ENCODE measurements at places on chromosomes 7 and 10.

- no peak for DNase-seq
These were observed 24.3 kb downstream of the TECTB start for GRCh38 chr10:112307358-112308124.

DNA sequence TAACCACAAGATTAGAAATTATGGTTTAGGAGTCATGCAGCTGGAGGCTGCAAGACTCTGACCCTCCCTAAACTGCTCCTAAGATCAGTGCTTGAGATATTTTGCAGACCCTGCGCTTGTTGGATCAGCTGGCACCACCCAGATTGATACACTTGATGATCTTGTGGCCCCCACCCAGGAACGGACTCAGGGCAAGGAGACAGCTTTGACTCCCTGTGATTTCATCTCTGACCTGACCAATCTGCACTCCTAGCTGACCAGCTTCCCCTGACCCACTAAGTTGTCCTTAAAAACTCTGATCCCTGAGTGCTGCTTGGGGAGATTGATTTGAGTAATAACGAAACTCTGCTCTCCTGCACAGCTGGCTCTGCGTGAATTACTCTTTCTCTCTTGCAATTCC lies 8.0 kb upstream of the RAB18 start:
- no peak for DNase-seq

GRCh38 chr10:97596101-97597082 lies 6.9 kb downstream of the C10orf62 start:
- DNase-seq: peak; percentile 76

GRCh38 chr10:34764472-34764946 lies 50.6 kb downstream of the PARD3 start:
- no peak for DNase-seq

GRCh38 chr7:24786941-24787340 lies 29.7 kb upstream of the GSDME start:
- no peak for DNase-seq

Data from muscle of arm (tissue), 14 donors.